Activated T-helper 1 cell treated with anti-CD3 and anti-CD28 coated beads, Interleukin-12 subunit alpha, Interleukin-12 subunit beta, Interleukin-2, Interleukin-4 antibody, amounts not matched to agents 30 ng/mL and 10 ng/mL and 1 ng/mL, durations not matched to agents 14 hours and 24 hours and 36 hours (primary cell): ENCODE measurements at places on chromosomes 7 and 10.

GRCh38 chr10:128712661-128713400 is 586.6 kb upstream of the MKI67 start:
- no peak for DNase-seq

DNA sequence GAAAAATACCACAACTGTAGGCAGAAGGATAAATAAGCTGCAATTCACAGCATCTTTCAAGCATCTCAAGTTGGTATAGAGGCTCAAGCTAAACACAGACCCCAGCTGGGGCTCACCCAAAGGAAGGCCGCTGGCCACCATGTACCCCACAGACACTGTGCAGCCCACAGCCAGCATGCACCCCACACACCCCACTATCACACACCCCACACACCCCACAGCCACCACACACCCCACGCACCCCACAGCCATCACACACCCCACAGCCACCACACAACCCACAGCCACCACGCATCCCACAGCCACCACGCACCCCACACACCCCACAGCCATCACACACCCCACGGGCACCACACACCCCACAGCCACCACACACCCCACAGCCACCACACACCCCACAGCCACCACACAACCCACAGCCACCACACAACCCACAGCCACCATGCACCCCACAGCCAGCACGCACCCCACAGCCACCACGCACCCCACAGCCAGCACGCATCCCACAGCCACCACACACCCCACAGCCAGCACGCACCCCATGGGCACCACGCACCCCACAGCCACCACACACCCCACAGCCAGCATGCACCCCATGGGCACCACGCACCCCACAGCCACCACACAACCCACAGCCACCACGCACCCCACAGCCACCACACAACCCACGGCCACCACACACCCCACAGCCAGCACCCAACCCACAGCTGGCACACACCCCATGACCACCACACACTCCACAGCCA is 214.7 kb downstream of the DNAJB6 start:
- no peak for DNase-seq

DNA sequence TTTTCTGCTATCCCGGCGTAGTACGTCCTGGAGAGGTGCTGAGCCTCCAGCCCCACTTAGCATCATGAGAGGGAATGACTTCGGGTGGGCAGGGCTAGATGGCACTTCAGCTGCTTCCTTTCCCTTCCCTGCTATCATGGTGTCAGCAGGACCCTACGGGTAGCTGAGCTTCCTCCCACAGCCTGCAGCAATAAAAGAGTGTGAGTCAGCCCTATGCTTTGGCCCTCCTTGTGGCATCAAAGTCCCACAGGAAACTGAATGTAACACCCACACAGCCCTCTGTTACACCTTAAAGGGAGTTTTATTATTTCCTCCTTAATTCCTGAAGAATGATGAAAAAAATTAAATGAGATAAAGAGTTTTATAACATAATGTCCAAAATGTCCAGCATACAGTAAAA is 458.1 kb downstream of the RPS24 start:
- no peak for DNase-seq

- DNase-seq: no peak
Measured at GRCh38 chr10:20811131-20811530, 86.0 kb downstream of the NEBL start.

GRCh38 chr10:128064108-128064969 is 61.9 kb downstream of the MKI67 start:
- DNase-seq: peak; percentile 59

DNA sequence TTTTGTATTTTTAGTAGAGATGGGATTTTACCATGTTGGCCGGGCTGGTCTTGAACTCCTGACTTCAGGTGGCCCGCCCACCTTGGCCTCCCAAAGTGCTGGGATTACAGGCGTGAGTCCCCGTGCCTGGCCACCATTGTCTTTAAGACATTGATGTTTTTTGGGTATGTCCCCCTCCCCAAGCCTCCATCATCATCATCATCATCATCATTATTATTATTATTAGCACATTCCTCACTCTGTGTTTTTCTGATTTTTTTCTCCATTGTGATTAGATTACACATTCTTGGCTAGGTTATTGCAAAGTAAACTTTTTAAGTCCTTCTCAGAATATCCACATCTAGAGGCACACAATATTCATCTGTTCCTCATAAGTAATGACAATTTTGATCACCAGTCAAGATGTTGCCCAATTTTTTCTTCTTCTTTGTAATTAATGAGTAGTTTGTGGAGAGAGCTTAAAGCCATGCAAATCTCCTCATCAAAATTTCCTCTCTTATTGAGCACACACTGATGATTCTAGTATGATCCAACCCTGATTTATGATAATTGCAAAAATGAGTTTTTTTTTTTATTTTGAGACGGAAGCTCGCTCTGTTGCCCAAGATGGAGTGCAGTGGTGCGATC is 47.5 kb downstream of the EPC1 start:
- DNase-seq: no peak

DNA sequence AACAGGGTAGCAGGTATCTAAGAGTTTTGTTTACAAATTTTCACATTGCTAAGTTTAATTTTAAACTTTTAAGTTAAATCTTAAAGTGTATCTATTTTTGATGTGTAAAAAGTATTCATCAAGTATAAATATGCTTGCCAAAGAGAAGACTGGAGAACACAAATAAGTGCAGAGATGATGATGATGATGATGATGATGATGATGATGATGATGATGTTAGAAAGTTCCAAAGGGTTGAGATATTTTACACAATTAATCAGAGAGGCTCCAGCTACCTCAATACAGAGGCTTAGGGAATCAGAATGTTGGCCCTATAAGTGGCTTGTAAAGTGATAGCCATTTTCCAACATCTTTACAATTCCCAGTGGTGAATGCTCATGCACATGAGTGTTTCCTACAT is 209.0 kb upstream of the NPVF start:
- DNase-seq: no peak

DNA sequence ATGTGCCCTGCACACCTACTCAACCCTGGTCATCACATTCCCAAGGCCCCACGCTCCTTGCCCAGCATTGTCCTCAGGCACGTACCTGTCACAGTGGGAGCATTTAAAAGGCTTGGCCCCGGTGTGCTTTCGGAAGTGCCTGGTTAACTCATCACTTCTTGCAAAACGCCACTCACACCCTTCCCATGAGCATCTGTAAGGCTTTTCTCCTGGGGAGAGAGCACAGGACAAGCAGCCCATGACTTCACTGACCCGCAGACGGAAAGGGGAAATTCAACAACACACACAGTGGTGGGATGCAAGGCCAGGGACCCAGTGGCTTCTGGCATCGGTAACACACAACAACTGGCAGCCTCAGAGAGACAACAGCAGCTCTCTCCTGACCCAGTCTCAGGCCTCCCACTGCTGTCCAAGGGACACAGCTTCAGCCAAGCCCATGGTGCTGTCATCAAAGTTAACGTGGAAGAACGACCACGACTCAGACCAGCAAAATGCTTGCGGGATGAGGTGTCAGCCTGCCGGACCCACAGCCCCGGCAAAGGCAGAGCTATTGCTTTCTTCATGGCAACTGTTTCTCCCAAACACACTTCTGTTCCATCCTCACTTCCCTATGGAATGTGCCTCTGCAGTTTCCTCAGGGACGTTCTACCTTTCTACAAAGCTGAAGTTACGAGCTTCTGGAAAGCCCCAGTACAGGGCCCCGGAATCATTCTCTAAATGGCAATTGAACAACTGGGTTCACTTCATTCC is 4.8 kb downstream of the KLF6 start:
- no peak for DNase-seq

GRCh38 chr7:91128683-91129348 is 135.4 kb upstream of the FZD1 start:
- no peak for DNase-seq

GRCh38 chr10:86251426-86251825 is 115.2 kb downstream of the GRID1 start:
- no peak for DNase-seq

GRCh38 chr10:111093741-111094380 is 17.0 kb downstream of the ADRA2A start:
- no peak for DNase-seq

DNA sequence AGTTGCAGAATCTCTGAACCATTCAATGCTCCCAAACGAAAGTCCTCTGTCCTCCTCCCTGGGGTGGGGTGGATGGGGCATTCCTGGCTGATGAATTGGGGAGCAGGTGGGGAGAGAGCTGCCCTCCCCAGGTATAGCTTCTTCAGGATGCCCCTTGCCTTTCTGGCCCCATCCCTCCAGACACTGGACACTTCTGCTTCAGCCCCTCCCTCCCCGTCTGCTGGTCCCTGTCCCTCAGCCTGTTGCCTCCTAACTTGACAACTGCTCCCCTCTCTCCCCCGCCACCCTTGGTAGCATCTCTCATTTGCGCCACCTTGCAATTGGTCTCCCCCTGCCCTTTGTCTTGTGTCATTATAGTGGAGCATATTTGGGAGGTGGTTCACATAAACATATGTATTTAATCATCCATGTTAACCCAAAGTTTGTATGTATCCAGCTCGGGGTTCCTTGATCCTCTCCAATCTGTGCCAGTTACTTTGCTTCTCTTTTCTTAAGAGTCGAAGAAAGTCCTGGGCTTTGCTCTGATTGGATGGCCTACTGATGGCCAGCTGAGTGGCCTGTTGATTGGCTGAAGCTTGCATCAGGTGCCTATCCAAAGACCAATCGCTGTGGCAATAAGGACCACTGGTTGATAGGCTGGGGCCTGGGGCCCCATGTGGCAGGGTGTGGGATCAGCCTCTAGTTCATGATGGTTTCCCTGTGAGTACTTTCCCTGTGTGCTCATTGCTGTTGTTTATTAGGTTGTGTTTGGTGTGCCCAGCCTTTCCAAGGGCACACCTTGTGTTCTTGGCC is 4.0 kb upstream of the GCK start:
- no peak for DNase-seq

- DNase-seq: no peak
Measured at GRCh38 chr10:5616836-5617235, 49.6 kb downstream of the ASB13 start.

GRCh38 chr7:47326808-47327207 is 255.1 kb downstream of the TNS3 start:
- DNase-seq: no peak

- DNase-seq: no peak
Measured at GRCh38 chr10:133230387-133231195, 574 bp downstream of the UTF1 start.

DNA sequence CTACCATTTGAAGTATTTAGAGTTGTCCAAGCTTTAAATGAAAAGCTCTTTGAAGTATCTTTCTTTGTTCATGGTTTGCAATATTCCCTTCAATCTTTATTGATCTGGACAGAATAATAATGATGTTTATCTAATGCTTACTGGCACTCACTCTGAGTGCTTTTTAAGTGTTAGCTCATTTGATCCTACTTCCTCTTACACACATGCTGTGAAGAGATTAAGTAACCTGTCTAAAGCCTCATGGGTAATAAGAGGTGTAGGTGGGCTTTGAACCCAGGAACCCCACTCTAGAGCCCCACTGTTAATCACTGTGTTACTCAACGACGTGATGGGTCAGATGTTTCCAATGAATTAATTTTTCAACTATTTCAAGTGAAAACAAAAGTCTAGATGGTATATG is 31.1 kb upstream of the ADD3 start:
- no peak for DNase-seq

GRCh38 chr7:1873070-1873405 is 203.0 kb downstream of the ELFN1 start:
- DNase-seq: no peak

DNA sequence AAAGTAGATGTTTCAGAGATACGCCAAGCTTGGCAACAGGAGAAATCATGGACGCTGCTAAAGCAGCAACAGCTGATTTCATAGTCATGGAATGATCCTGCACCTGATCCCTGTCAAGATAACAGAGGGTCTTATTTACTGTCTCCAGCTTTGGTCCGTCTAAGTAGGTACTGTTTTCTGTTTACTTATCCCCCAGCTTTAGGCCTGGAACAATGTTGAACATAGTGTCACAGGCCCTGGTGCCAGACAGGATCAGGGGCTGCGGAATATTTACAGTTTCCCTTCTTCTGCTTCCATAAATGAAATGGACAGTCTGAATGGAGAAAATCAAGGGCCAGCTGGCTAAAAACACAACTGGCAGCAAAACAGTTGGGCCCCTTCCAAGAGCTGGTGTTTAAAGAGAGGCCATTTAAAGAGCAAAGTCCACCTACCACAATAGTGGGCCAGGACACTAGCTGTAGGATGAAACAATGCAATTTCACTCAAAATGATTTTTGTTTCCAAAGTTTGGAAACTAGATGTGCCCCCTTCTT is 2.9 kb downstream of the GPR37 start:
- DNase-seq: no peak

- DNase-seq: no peak
Measured at GRCh38 chr7:55065511-55066229, 46.9 kb downstream of the EGFR start.

DNA sequence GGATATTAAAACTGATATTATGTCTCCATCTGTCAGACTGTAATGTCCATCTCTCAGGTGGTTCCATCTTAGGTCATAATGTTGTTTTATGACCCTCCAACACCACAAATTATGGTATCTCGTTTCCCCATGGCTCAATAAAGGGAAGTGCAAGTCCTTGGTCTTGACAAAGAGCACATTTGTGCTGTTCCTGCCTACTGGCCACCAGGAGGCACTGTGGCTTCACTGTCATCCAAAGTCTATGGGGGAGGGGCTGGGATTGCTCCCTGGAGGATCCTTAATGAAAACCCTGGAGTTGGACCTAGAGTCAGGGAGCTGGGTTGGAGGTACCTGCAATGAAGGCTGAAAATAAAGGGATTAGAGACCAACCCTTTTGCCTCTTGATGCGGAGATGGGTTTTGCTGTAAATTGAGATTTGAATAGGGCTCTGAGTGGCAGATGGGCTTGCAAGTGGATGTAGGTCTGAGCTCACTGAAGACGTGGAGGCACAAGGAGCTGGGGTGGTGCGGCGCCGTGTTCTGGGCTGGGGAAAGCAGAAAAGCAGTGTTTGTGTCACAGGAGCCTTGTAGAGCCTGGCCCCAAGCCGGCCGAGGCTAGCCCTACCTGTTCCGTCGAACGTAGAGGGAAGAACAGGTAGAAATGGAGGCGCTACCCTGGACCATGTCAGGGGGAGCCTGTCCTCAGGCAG is 180.5 kb upstream of the PRSS58 start:
- DNase-seq: no peak

DNA sequence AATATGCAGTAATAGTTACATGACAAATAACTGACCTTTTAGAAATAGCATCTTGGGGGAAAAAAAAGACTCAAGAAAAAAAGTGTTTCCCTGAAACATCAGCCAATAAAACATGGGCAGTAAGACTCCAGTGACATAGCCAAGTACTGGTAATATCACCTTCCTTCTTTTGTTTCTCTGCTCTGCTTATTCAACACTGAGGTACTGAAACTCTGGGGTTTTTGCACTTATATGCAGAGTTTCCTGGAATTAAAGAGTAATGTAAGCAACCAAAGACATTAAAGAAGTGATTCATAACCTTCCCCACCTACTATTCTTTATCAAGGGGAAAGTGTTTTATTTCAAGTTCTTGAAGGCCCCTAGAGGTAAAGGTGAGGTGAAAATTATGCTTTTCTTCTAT is 414.5 kb downstream of the GRM8 start:
- no peak for DNase-seq

GRCh38 chr7:128019288-128019687 is 11.9 kb downstream of the LRRC4 start:
- no peak for DNase-seq

GRCh38 chr7:78399033-78399769 is 600.6 kb downstream of the PHTF2 start:
- no peak for DNase-seq

- no peak for DNase-seq
Measured at GRCh38 chr10:21318540-21319167, 206.8 kb downstream of the SKIDA1 start.

GRCh38 chr10:124043310-124044142 is 49.9 kb downstream of the CHST15 start:
- no peak for DNase-seq
